ENCODE measurements at places on chromosomes 7 and 10.

DNA sequence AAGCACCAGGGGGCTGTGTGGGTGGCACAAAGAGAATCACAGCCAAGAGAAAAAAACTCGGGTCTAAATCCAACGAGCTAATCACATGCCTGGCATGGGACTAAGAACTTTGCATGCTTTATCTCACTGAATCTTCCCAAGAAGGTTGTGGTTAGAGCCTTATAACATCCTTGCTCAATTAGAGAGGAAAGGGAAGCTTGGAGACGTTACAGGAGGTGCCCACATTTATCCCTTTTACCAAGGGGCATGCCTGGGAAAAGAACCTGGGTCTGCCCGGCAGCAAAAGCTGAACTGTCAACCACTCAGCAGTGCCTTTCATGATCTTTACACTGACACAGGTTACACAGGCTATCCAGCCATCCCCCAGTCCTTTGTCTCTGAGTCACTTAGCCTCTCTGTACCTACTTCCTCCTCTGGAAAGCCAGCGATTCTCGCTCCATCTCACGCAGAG is 190.1 kb downstream of the PRPF18 start:
- DNase-seq, result no peak

DNA sequence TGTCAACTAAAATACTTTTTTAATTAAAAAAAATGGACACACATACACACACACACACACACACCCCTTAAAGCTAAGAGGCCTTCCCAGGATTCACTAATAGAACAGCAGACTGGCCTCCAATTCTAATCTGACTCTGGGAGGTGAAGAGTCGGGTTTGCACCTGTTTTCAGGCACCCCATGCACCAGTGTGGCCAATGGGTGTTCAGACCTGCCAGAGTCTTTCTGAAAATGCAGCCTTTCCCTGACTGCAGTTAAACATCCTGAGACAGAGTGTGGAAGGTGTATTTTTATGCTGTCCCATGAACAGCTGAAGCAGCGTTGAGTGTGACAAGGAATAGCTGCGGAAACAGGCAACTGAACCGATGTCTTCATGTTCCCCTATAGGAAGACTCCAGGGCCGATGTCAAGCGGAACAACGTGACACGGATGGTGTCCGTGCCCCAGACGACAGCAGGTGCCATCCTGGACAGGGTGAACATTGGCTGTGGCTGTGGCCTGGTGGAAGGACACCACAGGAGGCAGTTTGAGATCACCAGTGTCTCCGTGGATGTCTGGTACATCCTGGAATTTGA is 74.6 kb upstream of the LYZL2 start:
- no peak for DNase-seq

DNA sequence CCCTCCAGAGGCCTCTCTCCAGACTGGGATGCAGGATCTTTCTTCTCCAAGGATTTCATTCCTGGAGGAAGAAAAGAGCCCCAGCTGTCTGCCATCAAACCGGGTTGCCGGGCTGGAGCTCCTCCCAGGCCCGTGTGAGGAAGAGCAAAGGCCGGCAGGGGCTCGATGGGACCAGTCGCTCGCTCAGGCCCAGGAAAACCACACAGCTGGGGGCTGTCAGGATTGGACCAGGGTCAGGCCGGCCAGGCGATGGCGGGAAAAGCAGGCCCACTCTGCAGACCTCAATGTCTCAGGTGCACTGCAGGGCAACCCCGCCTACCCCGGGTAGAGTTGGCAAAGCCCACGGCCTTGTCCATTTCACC is 98.1 kb upstream of the DNAAF5 start:
- DNase-seq, result no peak

DNA sequence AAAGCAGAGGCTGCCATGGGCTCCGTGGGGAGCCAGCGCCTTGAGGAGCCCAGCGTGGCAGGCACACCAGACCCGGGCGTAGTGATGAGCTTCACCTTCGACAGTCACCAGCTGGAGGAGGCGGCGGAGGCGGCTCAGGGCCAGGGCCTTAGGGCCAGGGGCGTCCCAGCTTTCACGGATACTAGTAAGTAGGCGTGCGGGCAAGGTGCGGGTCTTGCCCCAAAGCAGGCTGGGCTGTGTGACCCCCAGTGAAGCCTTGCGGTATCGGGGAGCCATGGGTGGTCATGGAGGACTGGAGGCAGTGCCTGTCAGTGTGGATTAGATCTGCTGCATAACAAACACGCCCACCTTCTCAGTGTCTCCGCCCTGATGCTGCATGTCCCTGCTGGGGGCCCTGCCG is 5.1 kb downstream of the SLC29A4 start:
- no peak for DNase-seq

DNA sequence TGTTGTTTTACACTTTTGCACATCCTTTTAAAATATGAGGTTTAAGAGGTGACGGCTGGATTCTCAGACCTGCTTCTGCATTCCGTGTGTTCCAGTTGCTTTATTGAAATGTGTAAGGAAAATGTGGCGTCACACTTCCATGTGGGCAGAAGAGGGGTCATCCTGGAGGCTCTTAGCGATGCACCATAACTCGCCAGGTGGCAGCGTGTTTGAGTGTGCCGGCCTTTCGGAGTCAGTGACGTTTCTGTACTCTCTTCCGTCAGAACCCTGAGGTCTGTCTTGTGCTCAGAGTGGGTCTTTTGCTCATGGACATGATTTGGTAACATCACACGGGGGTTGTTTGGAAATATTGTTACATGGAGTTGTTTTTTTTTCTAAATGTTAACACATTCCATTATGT is 9.1 kb downstream of the PPP2R2D start:
- DNase-seq, result no peak

DNA sequence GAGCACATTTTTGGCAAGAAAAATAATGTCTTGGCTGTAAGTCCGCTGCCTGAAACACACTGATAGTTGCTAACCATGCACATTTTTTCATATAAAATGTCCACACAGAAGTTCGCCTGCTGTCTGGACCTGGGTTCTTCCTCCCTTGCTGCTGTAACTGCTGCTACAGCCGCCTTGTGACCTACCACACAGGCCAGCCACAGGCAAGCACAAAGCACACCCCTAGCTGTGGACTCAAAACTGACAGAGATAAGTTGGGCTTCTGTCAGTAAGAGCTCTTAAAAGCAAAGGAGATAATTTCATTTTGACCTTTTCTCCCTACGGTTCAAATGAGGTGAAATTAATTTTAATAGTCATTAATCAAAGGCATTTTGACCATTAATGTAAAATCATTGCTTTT is 354.7 kb downstream of the OTUD1 start:
- DNase-seq, result no peak

DNA sequence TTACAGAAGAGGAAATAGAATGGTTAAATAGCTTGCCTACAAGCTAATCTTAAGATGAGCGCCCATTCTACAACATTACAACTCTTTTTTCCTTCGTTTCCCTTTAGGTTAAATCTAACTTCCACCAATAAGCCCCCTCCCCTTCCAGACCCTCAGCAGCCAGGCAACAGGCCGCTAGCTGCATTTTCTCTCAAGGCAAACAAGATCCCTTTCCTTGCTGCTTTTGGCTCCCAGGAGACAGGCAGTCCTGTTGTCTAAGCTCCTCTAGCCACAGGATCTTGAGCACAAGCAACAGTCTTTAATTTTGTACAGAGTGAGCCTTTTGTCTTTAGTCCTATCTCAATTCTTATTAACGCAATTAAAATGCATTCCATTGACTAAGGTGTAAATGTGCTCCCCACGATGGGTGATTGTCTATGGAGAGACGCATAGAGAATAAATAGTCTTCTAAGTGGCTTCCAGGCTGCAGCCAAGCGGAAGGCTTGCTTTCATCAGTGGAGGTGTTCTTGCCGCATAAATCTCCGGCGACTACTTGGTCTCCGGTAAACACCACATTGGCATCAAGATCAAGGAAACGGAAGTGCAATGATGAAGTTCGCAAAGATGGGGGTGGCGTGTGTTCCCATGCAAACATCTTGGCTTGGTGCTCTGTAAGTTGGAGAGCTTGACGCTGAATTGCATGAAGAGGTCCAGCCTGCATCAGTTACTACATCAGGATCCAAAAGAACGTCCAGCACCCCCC is 181.9 kb upstream of the LYZL2 start:
- DNase-seq, result no peak

DNA sequence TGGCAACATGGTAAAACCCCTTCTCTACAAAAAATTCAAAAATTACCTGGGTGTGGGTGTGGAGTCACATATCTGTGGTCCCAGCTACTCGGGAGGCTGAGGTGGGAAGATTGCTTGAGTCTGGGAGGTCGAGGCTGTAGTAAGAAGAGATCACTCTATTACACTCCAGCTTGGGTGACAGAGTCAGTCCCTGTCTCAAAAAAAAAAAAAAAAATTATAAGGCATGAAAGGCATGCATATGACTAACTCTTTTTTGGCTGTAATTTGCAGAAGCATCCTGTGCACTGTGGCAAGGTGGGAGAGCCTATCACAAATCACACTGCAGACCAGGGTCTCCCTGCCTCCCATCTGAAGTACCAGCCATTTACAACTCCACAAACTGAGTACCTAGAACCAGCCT is 14.1 kb upstream of the MYPN start:
- no peak for DNase-seq

- DNase-seq, result no peak
Measured at GRCh38 chr7:123901101-123901500, 23.9 kb upstream of the SPAM1 start.

DNA sequence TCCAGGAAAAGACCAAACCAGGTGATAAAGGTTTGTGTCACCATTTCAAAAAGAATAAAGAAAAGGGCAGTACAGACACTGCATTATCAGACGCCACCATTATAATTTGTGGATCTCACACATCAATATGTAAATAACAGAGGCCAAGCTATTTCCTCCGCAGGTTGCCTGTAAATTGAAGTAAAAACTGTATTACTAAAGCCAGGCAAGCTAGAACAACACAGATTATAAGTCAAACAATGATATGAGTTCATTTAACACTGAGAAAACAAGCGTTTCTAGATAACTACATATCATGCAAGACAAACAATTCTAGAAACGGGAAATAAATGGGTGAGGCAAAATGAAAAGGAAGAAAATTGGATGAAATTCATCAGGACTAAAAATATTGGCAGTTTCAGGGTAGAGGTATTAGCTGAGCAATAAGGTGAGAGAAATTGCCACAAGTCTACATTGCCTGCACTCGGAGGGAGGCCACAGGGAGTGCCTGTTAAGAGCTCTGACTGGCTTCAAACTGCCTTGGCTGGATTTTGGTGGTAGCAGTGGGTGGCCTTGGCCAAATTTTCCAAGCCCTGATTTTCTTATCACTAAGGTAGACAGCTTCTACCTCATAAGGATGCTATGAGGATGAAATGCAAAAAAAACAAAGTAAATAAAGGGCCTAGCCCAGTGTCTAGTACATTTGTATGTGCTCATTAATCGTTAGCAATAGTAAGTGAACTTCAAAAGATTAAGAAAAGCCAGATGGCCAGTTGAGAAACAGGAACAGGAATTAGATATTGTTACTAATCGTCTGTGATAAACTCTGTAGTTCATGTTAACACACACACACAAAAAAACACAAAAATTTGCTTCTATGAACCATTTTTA is 240.0 kb upstream of the NFE2L3 start:
- DNase-seq, result no peak

DNA sequence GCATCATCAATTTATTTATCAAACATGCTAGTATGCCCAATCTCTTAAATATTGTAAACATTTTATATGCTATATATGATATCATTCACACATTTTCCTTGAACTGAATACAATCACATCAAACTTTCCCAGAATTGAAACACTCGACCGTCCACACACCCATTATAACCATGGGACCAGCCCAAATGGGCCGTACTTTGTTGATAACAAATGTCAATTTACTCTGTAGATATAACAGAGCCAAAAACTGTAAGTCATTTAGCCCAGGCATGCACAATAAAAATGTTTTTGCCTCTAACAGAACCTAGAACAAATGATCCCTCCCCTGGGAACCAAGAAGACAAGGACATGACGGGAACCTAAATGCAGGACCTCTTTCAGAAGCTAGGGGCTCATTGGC is 683 bp upstream of the ANKRD22 start:
- DNase-seq, result no peak

DNA sequence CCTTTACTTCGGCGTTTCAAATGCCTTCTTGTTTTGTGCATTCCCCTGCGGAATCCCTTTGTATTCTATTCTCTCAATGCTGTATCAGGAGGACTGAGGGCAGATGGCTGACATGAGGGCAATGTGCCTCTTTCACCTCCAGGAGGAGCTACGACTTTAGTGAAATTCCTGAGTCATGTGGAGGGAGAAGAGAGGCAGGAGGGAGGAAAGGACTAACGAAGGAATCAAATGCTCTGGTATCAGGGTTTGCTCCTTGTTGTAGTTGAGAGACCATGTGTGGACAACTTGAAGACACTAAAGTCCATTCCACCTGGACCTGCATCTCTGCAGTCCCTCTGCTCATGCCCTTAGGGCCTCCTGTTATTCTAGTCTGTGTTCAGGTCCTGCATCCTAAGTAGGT is 40.2 kb upstream of the PRSS58 start:
- DNase-seq, result no peak

- DNase-seq, result no peak
Measured at GRCh38 chr7:38694326-38694725, 63.2 kb upstream of the AMPH start.

DNA sequence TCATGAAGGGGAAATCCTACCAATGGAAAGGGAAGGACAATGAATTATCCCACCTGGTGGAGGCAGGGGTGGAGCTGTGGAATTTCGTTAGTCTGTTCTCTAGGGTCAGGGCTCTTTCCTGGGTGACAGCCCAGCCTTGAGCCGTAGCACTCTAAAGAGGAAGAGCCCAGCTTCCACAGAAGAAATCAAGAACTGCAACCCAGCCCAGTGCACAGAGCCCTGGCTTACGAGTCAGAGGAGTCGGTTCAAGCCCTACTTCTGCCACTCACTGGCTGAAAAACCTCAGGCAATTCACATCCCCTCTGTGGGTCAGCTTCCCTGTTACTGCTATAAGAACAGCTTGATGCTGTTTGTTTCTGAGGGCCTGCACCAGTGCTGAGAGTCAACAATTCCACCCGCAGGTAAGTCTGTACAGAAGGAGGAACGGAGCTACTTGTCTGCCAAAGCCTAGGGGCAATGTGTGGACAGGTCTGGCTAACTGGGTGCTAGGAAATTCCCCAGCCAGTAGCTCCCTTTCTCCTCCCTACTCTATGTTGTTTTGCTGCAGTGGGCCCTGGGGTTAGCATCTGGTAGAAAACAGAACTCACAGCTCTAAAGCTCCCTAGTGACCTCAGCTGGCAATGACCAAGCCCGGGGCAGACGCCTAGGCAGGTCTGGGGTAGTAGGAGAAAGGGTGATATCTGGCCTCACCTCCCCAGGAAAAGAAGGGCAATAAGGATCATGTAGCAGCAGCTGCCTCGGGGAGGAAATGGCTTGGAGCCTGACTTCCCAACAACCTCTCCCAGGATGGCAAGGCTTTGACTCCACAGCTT is 3.3 kb downstream of the AVPI1 start:
- DNase-seq, result no peak
